ENCODE measurements at places on chromosomes 1 and 21.

DNA sequence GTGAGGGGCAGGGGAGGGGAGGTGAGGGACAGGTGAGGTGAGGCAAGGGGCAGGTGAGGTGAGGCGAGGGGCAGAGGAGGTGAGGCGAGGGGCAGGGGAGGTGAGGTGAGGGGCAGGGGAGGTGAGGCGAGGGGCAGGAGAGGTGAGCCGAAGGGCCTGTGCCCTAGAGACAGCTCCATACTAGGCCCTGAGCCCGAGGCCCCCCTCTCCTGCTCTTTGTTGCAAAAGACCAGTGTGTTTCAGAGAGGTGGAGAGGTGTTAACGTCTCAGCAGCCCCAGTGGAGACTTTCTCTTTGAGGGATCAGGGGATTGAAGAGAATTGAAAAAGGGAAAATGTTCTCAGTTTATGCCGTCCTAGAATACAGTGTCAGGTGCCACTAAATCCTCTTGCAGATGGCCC, 44.2 kb downstream of the EPHB2 start:
- no peak for DNase-seq

- no peak for DNase-seq
Measured at GRCh38 chr1:93029317-93029716, 49.8 kb upstream of the MTF2 start.

DNA sequence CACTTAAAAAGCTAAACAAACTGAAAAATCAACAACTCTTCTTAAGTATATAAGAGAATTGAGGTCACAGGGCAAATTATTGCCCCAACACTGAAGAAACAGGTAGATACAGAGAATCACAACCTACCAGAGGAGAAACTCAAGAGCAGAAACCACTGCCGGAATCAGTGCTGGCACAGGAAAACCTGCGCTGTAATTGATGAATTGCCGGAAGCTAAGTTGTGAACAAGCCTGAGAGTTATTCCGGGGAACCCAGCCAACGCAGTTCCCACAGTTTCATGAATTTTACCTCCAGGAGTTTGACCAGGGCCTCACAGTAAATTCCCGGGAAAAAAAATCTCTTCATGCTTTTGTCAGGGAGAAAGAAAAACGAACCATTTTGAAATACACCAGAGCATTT, 657.1 kb upstream of the BRINP3 start:
- DNase-seq: no peak

GRCh38 chr1:178774263-178774662, 49.2 kb downstream of the RALGPS2 start:
- no peak for DNase-seq

- no peak for DNase-seq
Measured at GRCh38 chr1:201760516-201760915, 68.4 kb upstream of the IPO9 start.

- DNase-seq: no peak
Measured at GRCh38 chr1:59596432-59596831, 218.3 kb upstream of the HOOK1 start.

DNA sequence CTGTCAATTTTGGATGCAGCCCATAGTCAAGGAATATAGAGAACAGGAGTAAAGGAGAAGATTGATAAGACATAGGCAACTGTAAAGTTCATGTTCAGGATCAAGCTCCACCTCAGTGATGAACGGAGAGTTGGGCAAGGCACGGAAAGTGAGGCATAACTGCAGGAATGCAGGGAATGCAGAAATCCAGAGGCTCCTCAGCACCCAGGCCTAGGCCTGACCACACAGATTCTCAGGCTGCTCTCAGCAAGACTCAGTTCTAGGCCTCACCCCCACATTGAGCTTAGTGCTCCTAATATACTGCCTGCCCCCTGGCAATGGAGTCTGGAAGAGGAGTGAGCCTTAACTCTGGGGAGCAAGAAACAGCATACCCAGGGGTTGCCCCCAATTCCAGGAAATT, 36.3 kb upstream of the S1PR1 start:
- DNase-seq: no peak

DNA sequence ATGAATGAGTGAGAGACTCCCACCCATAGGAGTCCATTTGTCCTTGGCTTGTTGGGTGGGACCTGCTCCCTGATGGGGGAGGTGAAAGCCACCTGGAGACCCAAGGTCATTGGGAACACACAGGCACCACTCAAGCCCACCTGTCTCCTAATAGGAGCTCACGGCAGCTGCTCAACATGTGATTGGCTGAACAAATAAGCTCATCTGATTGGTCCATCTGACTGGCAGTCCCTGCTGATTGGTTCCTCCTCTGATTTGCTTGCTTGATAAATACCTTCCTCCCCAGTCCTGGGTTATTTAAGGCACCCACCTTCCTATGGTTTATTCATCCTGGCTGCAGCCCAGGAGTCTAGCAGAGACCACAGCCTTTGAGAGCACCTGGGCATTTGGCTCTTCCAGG, 502.9 kb downstream of the PTPRU start:
- no peak for DNase-seq

DNA sequence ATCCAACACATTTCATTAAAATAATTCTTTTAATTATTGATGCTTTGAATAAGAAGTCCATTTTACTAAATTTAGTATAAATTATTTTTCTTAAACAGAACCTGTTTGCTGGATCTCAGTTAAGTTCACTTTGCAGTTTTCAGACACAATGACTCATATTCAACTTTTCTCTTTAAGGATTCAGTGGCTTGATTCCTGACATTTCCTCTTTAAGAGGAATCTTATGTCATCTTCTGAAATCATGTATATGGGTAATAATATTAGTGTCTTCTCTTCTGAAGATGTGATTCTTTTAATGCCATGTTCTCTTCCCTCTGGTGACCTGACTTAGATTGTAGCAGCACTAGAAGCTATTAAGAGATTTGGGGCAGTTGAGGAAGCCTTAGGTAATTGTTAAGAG, 12.6 kb downstream of the CREG1 start:
- DNase-seq: no peak

DNA sequence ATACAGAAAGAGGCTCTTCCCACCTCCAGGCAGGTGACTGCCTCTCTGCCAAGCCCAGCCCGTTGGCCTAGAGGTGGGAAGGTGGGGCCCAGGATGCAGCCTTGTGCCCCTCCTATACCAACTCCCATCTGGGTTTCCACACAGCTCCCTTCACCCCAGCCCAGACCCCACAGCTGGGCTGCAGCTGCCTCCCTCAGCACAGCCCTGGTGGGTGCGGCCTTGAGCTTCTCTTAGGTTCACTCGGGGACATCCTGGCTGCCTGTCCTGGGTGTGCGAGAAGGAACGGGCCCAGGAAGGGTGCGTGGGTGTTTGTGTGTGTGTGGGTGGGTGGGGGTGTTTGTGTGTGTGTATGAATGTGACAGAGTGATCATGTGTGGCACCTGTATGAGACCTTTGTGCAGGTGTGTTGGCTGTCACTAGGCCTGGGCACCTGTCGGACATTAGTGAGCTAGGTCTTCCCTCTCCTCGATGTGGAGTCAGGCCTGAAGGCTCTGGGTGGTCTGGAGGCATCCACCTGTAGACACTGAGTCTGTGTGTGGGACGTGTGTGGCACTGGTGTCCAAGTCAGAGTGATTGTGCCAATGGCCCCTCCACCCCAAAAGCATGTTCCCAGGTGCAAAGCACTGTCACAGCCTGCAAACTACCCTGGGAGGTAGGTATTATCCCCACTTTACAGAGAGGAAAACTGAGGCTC, 30.7 kb downstream of the FOXO6 start:
- no peak for DNase-seq

DNA sequence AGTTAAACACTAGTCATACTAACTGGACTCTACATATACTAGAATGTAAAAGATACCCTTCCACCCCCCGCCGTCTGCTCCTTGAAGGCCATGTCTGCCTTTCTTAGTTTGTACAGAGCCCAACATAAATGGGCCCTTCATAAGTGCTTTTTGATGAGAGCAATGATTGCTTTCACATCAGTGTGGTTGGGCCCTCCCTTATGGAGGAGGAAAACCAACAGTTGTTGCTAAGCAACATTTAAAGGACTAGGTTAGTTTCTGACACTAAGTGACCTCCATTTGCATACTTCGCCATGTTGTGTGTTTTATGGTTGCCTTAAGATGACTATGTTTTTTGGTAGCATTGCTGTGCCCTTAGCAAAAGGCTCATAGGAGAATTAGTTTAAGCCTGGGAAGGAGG, 182.0 kb upstream of the SGIP1 start:
- DNase-seq: no peak

- no peak for DNase-seq
Measured at GRCh38 chr1:43043695-43044094, 85.0 kb upstream of the SLC2A1 start.

DNA sequence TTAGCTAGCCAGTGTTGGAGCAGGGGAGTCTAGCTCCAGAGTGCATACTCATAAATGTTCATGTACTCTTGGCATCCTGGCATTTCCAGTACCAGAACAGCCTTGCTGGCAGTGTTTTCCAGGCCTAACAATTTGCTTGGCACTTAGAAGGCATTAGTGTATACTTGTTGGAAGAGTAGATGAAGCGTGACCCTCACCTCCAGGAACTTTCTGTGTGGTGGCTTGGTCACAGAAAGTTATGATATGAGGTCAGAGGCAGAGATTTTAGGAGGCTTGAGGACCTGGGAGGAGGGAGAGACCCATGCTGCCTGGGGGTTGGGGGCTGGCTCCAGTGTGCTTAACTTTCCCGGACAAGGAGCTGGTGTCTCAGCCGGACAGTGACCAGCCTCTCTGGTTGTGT, 52.7 kb upstream of the GCLM start:
- DNase-seq: no peak

GRCh38 chr1:66853379-66853778, 52.3 kb upstream of the INSL5 start:
- DNase-seq: no peak

DNA sequence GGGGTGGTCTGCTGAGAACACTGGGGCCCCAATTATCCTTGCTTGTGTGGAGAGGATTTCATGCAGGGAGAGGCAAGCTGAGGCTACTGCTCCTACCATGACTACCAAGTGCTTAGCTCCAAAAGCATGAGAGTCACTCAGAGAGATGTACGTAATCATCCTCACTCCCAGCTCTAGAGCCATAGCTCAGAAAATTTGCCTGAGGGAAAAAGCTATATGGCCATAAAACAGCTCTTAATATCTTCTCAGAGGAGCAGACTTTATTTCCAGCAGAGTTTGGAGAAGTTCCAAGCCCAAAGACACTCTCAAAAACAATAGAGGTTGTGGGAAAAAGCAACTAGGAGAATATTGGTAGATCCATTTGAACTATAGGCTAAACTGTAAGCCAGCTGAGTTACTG, 106.4 kb upstream of the PBX1 start:
- DNase-seq: no peak

- no peak for DNase-seq
Measured at GRCh38 chr1:44821240-44821715, 13.0 kb downstream of the BTBD19 start.

GRCh38 chr1:223765719-223766340, 53.5 kb downstream of the CAPN2 start:
- DNase-seq: no peak

DNA sequence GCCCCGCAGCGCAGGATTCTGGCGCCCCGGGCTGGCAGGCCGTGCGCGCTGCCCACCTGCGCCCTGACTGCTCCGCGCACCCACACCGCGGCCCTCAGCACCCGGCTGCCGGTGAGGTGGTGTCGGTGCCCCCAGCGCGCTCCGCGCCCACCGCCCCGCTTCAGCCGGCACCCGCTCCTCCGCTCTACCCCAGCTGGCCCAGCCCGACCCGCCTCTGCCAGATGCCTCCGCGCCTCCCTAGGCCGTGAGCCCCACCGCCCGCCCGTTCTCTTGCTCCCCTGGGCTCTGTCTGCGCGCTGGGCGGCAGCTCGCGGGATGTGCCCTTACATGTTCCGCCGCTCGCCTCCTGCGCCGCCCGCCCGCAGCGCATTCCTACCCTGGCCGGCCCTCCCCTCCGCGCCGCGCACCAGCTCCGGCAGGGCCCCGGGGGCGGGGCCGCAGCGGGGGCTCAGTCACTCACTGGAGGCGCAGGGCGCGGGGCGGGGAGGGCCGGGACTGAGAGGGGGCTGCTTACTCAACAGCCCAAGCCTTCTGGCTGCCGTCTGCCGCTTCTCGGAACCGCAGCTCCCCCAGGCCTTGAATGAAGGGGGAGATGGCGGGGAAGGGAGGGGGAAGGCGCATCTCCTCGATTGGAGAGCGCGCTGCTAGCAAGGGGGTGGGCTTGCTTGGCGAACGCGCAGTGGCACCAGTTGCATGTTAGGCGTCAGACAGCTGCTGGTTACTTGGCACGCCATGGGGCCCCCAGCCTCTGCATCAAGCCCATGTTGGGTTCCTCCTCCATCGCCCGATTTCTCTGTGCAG, at the start of gene PHLDA3:
Gene PHLDA3 (minus strand): TSS at position 345 of the 801 bp plus-strand sequence. CDS start 402 bp downstream, outside the sequence.
- DNase-seq: no peak

DNA sequence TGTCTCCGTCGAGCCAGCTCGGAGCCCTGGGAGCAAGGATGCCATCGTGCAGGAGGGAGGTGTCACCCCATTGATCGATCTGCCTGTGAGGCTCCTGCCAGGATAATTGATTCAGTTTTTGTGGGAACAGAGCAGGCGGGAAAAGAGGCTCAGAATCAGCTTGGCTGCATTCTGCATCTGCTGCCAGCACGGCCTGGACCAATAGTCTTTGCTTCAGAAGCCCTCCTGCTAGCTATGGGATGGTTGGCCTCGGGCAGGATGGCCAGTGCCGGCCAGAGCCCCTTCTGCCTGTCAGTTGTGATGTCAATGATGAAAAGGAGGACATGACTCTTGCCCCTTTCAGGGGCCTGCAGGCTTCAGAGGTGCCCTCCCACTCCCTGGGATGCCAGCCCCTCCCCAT, 39.6 kb downstream of the PTPRF start:
- no peak for DNase-seq

- peak; percentile 35 for DNase-seq
Measured at GRCh38 chr1:100459358-100460114, 78.4 kb upstream of the GPR88 start.

- DNase-seq: peak; percentile 41
Measured at GRCh38 chr1:246930830-246931548, 759 bp downstream of the AHCTF1 start.

DNA sequence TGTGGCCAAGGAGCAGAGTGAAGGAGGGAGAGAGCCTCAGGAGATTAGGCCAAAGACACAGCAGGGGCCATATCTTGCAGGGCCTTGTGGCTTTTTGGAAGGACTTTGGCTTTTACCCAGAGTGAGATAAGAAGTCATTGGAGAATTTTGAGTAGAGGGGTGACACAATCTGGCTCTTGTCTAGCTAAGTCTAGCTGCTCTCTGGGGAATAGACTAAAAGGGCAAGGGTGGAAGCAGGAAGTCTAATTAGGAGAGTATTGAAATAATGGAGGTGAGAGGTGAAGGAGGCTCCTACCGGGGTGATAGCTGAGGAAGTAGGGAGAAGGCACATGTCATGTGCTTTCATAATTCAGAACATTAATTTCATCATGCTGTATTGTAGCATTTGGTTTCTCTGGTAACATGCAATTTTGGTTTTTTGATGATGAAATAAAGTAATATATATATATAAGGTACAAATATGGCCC, 34.3 kb upstream of the KCNA3 start:
- DNase-seq: no peak

GRCh38 chr1:109365642-109366204, 32.0 kb downstream of the SORT1 start:
- DNase-seq: no peak

Data from activated naive CD4-positive, alpha-beta T cell (primary cell).